Tibial artery (tissue), 4 donors: ENCODE measurements at places on chromosomes 7 and 10.
A peak's percentile ranks its signal among the peaks of the same experiment; 100 is the strongest.

DNA sequence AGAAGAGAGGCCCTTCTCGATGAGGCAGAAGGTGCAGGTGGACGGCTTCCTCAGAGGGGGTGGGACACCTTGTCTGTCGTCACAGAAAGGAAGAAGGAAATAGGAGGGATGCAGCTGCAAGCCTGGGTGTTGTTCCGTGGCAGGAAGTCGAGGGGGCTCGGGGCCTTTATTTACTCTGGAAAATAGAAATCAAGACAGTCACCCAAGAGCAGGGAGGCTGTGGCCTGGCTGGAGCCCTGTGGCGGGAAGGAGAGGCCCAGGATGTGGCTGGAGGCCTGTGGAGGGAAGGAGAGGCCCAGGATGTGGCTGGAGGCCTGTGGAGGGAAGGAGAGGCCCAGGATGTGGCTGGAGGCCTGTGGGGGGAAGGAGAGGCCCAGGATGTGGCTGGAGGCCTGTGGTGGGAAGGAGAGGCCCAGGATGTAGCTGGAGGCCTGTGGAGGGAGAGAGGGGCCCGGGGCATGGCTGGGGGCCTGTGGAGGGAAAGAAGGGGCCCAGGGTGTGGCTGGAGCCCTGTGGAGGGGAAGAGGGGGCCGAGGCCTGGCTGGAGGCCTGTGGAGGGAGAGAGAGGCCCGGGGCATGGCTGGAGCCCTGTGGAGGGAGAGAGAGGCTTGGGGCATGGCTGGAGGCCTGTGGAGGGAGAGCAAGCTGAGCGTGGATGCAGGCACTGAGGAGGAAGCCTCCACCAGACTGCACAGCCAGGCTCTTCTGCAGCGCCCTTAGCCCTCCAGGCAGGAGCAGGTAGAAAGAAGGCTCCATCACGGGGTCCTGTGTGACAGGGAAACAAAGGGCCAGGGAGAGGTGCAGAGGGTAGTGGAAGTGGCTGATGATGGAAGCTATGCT is 97.3 kb upstream of the SFMBT2 start:
- no peak overlapping the region for H3K27ac ChIP-seq
- H3K36me3 ChIP-seq = no peaks in the 10 kb centered on the region
- no peak for DNase-seq
- H3K4me1 ChIP-seq = no peaks in the 10 kb centered on the region
- no peak overlapping the region for H3K4me3 ChIP-seq

GRCh38 chr7:26348234-26348851 is 56.7 kb downstream of the SNX10 start:
- H3K27me3 ChIP-seq = peaks cover 9% of the 10 kb centered on the region
- no peak for DNase-seq
- H3K36me3 ChIP-seq = no peaks in the 10 kb centered on the region

- H3K4me1 ChIP-seq = peaks cover 6% of the 10 kb centered on the region
- H3K27me3 ChIP-seq = no peaks in the 10 kb centered on the region
- DNase-seq = no peak
- H3K4me3 ChIP-seq = no peak overlapping the region
Observed at GRCh38 chr7:18536486-18536885, 40.9 kb downstream of the HDAC9 start.

GRCh38 chr7:36723951-36724664 is at the start of gene AOAH:
TSS of gene AOAH (minus strand) at chr7:36724494. CDS start at chr7:36724148, 346 bp downstream.
- no peaks in the 10 kb centered on the region for H3K36me3 ChIP-seq
- DNase-seq = no peak
- H3K4me3 ChIP-seq = peak within 1 kb of the TSS; percentile 21
- no peaks in the 10 kb centered on the region for H3K4me1 ChIP-seq

GRCh38 chr7:155587486-155587885 is 41.1 kb upstream of the CNPY1 start:
- H3K4me1 ChIP-seq = no peaks in the 10 kb centered on the region
- no peak overlapping the region for H3K4me3 ChIP-seq
- H3K27ac ChIP-seq = no peak overlapping the region
- no peak for DNase-seq
- H3K27me3 ChIP-seq = no peaks in the 10 kb centered on the region
- H3K36me3 ChIP-seq = no peaks in the 10 kb centered on the region

GRCh38 chr10:77202857-77203256 is 434.8 kb downstream of the KCNMA1 start:
- no peak for DNase-seq
- no peak overlapping the region for H3K27ac ChIP-seq
- H3K4me3 ChIP-seq = no peak overlapping the region
- no peaks in the 10 kb centered on the region for H3K36me3 ChIP-seq

DNA sequence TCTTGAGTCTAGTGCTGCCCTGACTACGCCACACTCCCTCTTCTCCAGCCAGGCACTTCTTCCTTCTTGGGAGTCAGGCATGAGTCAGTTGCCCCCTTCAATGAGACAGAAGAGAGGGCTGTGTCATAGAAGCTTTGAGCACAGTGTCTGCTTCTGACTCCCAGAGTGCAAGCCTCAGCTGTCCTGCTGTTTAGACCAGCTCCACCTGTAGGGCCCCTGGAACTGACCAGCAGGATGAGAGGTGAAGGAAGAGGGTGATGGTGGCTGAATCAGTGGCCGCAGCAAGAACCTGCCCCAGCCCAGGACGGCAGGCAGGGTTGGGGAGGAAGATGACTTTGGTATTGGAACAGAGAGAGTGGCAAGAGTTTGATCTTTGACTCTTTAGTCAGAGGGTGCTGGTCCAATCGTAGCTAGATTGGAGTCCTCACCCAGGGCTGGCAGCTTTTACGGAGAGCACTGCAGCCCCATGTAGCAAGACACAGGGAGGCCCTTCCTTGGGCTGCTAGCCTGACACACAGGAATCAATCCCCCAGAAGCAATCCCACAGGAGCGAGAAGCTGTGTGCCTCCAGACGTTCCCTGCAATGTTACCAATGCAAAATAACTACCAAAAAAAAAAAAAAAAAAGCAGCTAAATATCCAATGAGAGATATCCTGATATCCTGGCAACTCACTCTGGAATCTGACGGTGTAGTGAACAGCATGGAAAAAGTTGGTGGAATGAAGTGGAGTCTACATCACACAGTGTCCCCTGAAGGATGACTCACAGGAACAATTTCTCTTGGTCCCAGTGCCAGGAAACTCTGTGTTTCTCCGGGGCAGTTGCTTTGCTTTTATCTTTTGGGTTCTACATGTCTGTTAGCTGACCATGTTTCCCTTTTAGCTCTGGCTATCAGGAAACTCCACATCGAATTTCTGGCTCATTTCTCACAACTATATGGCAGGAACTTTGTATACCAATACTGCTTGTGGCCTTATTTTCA is 6.9 kb downstream of the C10orf62 start:
- H3K27ac ChIP-seq = peak overlapping the region; percentile 83
- H3K4me1 ChIP-seq = peaks cover 35% of the 10 kb centered on the region
- peak; percentile 82 for DNase-seq

GRCh38 chr7:45187089-45187945 is 29.7 kb downstream of the RAMP3 start:
- no peaks in the 10 kb centered on the region for H3K27me3 ChIP-seq
- no peak for DNase-seq
- H3K27ac ChIP-seq = no peak overlapping the region
- H3K4me3 ChIP-seq = no peak overlapping the region
- H3K4me1 ChIP-seq = no peaks in the 10 kb centered on the region

DNA sequence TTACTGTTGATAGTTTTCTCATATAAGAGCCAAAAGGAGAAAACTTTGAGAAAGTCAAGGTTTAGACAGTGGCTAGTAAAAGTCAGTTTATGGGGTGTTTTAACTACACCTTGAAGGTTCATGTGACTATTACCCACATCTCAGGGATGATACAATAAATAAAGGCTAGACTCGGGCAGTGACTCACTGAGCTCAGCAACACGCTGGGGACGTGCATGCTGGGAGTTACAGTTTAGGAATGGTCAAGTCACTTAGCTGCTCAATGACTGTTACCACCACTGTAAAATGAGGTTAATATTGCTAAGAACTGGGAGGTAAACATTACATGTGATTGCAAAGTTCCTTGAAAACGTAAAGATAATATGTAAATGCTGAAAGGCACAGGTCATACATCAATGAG is 1254.4 kb upstream of the PHF14 start:
- no peak overlapping the region for H3K27ac ChIP-seq
- no peaks in the 10 kb centered on the region for H3K4me1 ChIP-seq
- H3K36me3 ChIP-seq = no peaks in the 10 kb centered on the region
- no peak for DNase-seq

- no peaks in the 10 kb centered on the region for H3K36me3 ChIP-seq
- H3K4me3 ChIP-seq = no peak overlapping the region
- no peak overlapping the region for H3K27ac ChIP-seq
- no peaks in the 10 kb centered on the region for H3K27me3 ChIP-seq
- DNase-seq = no peak
Observed at GRCh38 chr7:55622241-55622640, 49.9 kb upstream of the VOPP1 start.

DNA sequence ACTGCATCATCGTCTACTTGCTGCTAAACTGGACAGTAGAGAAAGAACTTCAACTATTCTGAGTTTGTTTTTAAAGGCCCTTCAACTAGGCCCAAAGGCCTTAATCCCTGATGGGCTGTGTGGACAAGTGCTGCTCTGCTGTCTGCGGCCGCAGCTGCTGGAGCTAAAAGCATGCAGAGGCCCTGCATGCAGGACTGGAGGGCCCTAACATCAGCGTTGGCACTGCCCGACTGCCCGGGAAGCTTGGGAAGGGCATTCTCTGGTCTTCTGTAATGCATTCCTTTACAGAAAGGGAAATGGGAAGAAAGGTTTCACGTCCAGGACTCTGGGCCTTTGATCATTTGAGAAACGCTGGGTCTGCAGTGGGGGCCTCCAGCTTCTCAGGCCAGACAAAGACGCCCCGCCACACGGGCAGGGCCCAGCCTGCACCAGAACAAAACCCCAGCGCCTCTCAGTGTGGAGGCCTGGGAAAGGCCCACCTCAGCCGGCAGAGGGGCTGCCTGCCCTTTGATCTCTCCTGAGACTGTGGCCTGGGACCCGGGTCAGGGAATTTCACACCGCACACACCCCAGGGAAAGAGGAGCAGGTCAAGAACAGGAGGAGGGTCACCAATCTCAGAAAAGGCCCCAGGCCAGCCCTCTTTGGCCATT is 229.3 kb downstream of the DNAJB6 start:
- no peaks in the 10 kb centered on the region for H3K36me3 ChIP-seq
- H3K4me3 ChIP-seq = no peak overlapping the region
- no peak overlapping the region for H3K27ac ChIP-seq
- no peaks in the 10 kb centered on the region for H3K27me3 ChIP-seq
- H3K4me1 ChIP-seq = peaks cover 12% of the 10 kb centered on the region

- peaks cover 3% of the 10 kb centered on the region for H3K36me3 ChIP-seq
- H3K27ac ChIP-seq = no peak overlapping the region
- H3K4me1 ChIP-seq = no peaks in the 10 kb centered on the region
- DNase-seq = no peak
Observed at GRCh38 chr7:155722118-155722517, 77.7 kb downstream of the RBM33 start.

GRCh38 chr7:7751243-7752092 is 33.1 kb upstream of the RPA3 start:
- no peak for DNase-seq
- no peaks in the 10 kb centered on the region for H3K36me3 ChIP-seq
- no peak overlapping the region for H3K4me3 ChIP-seq
- H3K4me1 ChIP-seq = no peaks in the 10 kb centered on the region
- no peak overlapping the region for H3K27ac ChIP-seq

- H3K36me3 ChIP-seq = no peaks in the 10 kb centered on the region
- H3K4me1 ChIP-seq = no peaks in the 10 kb centered on the region
- no peaks in the 10 kb centered on the region for H3K27me3 ChIP-seq
- DNase-seq = no peak
- peak overlapping the region; percentile 12 for H3K4me3 ChIP-seq
Observed at GRCh38 chr7:40749877-40750276, 615.1 kb downstream of the SUGCT start.

DNA sequence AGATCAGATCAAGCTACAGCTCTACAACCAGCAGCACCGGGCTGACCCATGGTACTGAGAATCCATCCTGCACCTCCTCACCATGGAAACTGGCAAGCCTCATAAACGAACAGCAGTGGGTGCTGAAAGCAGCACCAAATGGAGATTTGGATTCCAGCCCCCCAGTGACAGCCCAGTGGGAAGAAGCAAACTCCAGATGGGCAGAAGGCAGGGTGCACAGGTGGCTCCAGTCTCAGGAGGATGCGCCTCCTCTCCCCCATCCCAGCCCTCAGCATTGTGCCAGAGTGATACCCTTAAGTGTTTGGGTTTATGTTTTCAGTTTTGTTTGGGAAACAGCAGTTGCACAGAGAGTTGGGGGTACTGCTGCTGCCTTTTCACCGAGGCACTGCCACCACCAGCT is 20.6 kb upstream of the SMO start:
- H3K27ac ChIP-seq = no peak overlapping the region
- DNase-seq = no peak
- H3K4me1 ChIP-seq = no peaks in the 10 kb centered on the region
- H3K27me3 ChIP-seq = no peaks in the 10 kb centered on the region
- H3K4me3 ChIP-seq = no peak overlapping the region

- H3K4me3 ChIP-seq = no peak overlapping the region
- no peak for DNase-seq
- H3K4me1 ChIP-seq = no peaks in the 10 kb centered on the region
- no peaks in the 10 kb centered on the region for H3K36me3 ChIP-seq
- H3K27me3 ChIP-seq = no peaks in the 10 kb centered on the region
- H3K27ac ChIP-seq = no peak overlapping the region
Observed at GRCh38 chr10:125611216-125611615, 71.7 kb downstream of the TEX36 start.

GRCh38 chr7:867001-867405 is 9.4 kb upstream of the GET4 start:
- peaks cover 64% of the 10 kb centered on the region for H3K36me3 ChIP-seq
- H3K4me1 ChIP-seq = peaks cover 33% of the 10 kb centered on the region
- peak overlapping the region; percentile 10 for H3K4me3 ChIP-seq
- no peaks in the 10 kb centered on the region for H3K27me3 ChIP-seq

GRCh38 chr10:119542988-119543813 is 682 bp upstream of the RGS10 start:
- peak overlapping the region; percentile 63 for H3K4me3 ChIP-seq
- H3K27ac ChIP-seq = peak overlapping the region; percentile 60
- peak; percentile 59 for DNase-seq
- H3K27me3 ChIP-seq = no peaks in the 10 kb centered on the region

- H3K27ac ChIP-seq = peak overlapping the region; percentile 86
- H3K4me1 ChIP-seq = no peaks in the 10 kb centered on the region
- no peaks in the 10 kb centered on the region for H3K27me3 ChIP-seq
Observed at GRCh38 chr10:95604630-95605029, 43.5 kb upstream of the SORBS1 start.

DNA sequence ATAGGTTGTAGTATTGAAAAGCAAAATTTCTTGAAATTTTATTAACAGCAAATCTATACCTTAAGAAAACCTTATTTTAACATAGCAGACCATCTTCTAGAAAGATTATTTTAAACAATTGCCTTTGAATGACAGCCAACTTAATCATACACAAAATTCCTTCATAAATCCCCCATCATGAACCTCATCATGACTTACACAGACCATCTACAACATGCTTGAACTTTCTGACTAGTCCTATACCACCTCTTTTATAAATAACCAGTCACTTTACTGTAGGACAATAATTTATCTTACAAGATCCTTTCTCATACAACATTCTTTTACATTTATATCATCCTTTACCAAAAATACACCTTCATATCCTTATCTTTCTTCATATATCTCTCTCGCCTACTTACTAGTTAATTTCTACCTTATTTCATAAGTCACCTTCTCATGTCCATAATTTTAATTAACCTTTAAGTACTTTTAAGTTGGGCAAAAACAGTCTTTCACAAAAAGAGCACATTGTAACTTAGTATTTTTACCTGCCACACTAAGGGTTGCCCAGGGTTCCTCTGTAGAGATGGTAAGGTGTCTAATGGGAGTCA is 16.6 kb upstream of the PTN start:
- DNase-seq = no peak
- no peak overlapping the region for H3K4me3 ChIP-seq
- H3K36me3 ChIP-seq = no peaks in the 10 kb centered on the region
- H3K27me3 ChIP-seq = no peaks in the 10 kb centered on the region

GRCh38 chr7:16431646-16432424 is 10.5 kb upstream of the CRPPA start:
- no peaks in the 10 kb centered on the region for H3K36me3 ChIP-seq
- H3K27me3 ChIP-seq = no peaks in the 10 kb centered on the region
- no peak overlapping the region for H3K27ac ChIP-seq
- H3K4me3 ChIP-seq = no peak overlapping the region
